Stomach (tissue), 19 donors: ENCODE measurements at places on chromosomes 13 and 19. TPM values are rescaled to one million over a fixed set of nuclear protein-coding genes. Genes with fewer than 3 reads are reported as not detected.

GRCh38 chr13:34748073-34748472, 194.0 kb upstream of the NBEA start:
- DNase-seq: no peak

DNA sequence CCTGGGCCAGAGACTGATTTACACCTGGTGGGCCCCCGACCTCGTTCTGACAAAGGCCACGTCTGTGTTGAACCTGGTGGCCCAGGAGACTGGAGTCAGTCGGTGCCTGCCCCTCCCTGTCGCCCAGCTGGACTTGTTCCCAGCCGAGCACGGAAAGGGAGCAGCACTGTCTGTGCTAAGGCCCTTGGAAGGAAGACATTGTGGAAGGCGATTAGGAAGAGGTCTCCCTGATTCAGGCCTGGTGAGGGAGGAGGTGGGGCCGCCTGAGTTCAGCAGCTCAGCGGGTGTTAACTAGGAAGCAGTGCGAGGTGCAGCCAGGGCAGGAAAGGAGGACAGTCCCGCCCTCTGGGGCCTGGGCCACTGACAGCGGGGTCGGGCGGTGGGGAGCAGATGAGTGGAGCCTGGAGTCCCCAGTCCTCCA, 64.7 kb downstream of the GPR12 start:
- DNase-seq: no peak

- DNase-seq: peak; percentile 92
Measured at GRCh38 chr19:40279120-40279551, 6.0 kb downstream of the AKT2 start.

DNA sequence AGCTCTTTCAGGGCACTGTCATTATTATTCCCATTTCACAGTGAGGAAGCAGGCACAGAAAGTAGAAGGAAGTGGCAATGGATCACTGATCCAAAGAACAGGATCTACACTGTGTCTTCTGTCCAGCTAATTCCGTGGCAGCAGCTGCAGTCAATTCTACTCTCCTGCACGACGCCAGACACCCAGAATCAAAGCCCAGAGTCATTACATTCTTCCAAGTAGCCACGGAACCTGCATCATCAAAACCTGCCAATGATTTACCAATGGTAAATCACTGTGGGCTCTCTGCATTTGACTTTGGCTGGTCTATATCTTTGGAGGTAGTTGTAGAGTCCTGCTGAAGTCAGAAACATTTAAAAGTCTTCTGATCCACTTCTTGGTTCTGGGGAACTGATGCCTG, 767.7 kb downstream of the LIG4 start:
- no peak for DNase-seq

DNA sequence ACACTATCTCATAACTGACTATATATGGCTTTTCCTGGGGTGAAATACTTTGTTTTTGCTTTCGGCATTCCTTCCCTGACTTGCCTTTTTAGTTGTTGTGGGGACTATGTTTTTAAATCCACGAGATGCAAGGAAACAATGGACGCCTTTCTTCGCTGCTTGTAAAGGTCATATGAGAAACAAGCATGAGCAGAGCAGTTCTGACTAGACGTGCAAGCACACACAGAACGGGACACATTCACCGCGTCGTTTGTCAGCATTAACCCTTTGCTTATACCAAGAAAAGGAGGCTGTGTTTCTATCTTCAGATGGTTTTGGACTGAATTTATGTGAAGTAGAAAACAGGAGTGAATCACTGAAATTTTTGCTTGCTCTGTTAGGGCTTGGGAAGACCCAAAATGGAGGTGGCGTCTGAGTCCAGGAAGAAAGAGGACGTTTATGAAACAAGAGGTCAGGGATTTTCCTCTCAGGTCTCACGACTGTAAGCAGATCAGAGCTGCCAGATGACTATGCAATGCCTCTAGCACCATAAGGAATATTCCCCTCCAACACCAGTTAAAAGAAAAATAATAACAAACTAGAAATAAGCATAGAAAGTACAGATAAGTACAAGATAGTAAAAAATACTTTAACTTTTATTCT, 358.9 kb downstream of the DLEU7 start:
- no peak for DNase-seq

- no peak for DNase-seq
Measured at GRCh38 chr19:5557691-5558090, 10.1 kb downstream of the TINCR start.

SPINT2 gene
- 29.8 TPM for total RNA-seq

HNRNPA1L2 gene
- not detected for total RNA-seq

- DNase-seq: no peak
Measured at GRCh38 chr13:28204043-28204442, 65.7 kb downstream of the PAN3 start.
